Fibroblast of skin of back (primary cell): ENCODE measurements at places on chromosomes 5 and 9.
A peak's percentile ranks its signal among the peaks of the same experiment; 100 is the strongest.

GRCh38 chr5:148957591-148958202 lies 105.2 kb downstream of the SH3TC2 start:
- DNase-seq: peak; percentile 46

DNA sequence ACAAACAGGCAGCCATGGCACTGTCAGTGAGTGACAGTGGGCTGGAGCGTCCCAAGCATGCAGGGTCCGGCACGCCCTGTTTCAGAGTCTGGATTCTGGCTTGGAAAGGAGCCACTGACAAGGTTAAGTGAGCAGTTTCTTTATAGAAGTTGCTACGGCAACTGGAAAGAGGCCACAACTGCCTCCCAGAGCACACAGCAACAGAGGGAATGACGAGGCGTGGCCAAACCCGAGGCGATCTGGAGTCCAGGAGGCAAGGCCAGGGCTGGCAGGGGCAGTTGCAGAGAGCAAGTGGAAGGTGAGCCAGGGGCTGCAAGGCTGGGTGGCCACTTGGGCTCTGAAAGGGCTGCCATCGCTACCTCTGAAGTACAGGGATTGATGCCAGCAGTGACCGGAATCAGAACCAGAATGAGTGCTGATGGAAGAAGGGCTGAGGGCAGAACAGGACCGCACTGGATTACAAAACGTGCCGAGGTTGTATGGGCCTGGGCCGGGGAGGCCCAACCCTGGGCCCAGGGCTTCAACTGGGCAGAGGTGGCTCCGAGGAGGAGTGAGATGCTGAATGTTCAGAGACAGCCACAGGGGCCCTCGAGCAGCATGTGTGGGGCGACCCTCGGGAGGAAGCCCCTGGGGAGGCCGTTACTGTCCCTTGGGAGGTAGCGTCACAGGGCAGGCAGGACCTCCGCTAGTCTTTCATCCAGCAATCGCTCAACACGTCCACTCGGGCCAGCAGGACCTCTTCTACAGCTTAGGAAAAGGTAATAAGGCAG lies 4.6 kb downstream of the MRPL41 start:
- DNase-seq: no peak

DNA sequence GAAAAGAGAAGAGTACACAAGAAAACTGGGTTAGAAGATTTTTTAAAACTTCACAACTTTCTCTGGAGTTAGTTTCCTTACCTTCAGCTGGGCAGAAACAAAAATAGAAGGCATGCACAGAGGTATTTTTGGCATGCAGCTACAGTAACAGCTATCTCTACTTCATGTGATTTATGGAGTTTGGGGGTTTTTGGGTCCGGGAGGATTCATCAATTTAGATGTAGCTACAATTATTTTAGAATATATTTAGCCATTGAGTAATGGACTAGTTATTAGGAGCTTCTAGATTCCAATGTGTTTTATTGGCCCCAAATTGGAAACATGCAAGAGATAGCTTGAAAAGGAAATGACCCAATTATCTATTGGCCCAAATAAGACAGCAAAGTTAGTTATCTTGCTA lies 91.6 kb upstream of the TNFAIP8 start:
- DNase-seq: no peak

DNA sequence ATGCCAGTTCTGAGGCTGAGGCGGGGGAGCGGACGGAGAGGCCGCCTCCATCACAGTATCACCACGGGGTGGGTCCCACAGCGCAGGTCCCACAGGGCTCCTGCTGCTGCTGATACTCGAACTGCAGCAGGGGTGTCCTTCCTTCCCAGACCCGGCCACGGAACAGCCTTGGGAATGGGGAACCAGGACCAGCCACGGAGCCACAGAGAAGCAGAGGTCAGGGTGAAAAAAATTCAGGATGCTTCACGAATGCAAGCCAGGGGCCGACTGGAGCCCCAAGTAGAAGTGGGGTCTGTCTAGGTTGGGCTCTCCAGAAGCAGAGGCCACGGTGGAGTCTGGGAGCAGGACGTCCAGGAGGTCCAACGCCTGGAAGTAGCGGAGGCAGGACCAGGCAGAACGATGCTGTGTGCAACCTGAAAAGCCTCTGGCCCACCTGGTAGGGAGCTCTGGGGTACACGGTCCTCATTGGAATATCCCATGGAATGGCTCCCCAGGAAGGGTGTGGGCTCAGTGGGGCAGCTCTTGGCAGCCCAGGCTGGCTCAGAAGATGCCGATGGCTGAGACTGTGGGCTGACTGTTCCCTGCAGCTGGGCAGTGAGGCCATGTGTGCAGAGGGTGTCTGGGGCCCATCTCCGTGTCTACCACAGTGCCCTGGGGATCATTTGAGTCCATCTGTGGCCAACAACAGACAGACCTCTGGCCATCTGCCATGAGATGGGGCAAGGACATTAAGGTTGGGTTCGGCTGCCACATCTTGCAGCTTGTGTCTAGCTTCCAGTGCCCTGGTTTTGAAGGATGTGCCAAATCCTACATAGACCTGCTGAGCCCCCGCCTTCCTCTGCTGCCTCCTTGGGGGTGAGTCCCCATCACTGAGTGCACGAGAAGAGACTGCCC lies 66.9 kb upstream of the FCN1 start:
- no peak for DNase-seq

DNA sequence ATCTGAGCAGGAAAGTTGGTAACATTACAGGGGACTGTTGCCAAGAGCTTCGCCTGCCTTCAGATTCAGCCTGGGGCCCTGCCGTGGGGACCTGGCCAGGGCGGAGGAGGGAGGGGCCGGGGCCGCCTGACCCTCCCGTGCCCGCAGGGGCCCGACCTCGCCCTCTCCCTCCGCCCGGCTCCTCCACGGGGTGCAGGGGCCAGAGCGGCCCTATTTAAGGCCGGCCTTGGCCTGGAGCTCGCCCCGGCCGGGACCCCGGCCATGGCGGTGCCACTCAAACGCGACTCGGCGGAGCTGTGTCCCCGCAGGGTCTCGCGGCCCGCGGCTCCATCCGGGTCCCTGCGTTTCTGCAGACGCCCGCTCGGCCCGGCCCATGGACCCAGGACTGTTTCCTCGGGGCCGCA lies 757 bp downstream of the TMEM250 start:
- no peak for DNase-seq

- no peak for DNase-seq
Observed at GRCh38 chr9:113462781-113463286, 693 bp upstream of the RGS3 start.

- DNase-seq: no peak
Observed at GRCh38 chr5:123132316-123132715, 43.3 kb downstream of the PRDM6 start.

- DNase-seq: no peak
Observed at GRCh38 chr5:116506488-116506887, 68.1 kb downstream of the SEMA6A start.

DNA sequence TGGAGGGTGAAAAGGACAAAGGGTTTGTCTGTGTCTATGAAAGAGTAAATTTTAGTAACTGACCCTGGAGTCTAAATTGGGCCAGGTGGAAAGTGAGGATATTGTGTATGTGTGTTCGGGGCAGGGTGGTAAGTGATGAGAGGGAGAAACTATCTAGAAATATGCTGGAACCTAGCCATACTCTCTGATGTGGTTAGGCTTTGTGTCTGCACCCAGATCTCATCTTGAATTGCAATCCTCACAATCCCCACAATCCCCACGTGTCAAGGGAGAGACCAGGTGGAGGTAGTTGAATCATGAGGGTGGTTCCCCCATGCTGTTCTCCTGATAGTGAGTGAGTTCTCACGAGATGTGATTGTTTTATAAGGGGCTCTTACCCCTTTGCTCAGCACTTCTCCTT lies 60.6 kb downstream of the COMMD10 start:
- no peak for DNase-seq

DNA sequence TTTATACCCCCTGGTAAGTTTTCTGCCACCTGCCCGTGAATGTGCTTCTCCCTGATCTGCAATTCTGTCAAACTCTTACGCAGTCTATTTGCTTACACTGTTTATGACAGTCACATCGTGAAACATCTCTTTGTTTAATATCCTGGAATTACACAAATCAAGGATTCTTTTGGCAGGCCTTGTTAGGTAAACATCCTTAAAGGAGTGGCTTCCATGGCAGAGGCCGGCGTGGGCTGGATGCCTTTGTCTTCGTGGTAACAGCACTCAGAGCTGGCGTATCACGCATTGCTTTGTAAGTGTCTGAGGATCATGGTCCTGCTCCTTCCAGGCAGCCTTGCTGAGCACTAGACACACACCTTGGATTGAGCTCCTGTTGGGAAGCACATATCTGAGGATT lies 145.7 kb downstream of the IRX1 start:
- DNase-seq: no peak

DNA sequence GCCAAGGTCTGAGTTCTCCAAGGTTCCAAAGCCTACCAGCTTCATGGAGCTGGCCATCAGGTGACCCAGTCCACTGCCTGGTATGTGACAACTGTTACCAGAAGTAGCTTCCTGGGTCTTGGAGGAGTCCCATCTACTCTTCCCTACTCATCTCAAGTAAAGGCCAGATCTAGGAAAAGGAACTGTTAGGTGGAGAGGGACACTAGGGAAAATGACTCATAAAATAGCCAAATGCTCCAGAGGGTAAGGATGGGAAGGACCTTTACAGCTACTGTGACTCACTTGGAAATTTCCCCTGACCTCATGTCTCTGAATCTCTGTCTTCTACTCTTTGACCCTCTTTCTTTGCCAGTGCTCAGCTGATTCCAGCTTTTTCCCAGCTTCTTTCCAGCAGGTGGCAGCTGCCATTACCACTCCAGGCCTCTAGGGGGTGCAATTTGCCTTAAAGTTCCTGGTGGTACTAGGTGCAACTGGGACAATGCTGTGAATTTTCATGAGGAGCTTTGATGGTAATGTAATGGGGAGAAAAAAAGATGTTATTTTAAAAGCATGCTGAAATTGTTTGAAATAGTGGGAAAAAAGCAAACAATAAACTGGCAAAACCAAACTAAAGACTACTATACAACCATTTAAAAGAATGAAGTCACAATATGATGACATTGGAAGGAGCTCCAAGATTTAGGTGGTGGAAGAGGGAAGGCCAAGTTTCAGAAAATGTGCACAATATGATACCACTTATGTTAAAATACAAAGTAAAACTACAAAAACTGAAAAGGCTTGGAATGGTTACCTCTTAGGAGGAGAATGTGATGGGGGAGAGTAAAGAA lies 27.1 kb upstream of the MYORG start:
- peak; percentile 54 for DNase-seq

GRCh38 chr5:113264046-113264445 lies 170.7 kb downstream of the TSSK1B start:
- DNase-seq: no peak

- peak; percentile 17 for DNase-seq
Observed at GRCh38 chr9:38183994-38184568, 115.1 kb upstream of the SHB start.

DNA sequence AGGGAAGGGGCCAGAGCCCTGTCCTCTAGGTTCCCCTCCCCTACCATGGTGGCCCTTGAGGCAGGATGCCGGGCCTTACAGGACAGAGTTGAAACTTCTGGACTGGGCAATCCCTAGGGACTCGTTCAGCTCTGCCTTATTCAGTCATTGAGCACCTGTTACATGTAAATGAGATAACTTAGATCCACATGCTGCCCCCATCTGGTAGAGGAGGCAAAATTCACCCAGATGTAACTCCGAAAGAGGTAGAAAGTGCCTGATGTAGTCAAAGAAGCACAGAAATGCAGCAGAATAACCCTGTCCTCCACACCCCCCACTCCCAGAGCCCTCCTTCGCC lies 1.5 kb downstream of the GGTA1 start:
- DNase-seq: peak; percentile 70

- no peak for DNase-seq
Observed at GRCh38 chr9:136667214-136667939, 4.7 kb downstream of the EGFL7 start.

GRCh38 chr5:14415024-14415697 lies 166.4 kb upstream of the OTULINL start:
- DNase-seq: peak; percentile 56

- DNase-seq: peak; percentile 54
Observed at GRCh38 chr5:124301850-124302249, 444.6 kb downstream of the ZNF608 start.

DNA sequence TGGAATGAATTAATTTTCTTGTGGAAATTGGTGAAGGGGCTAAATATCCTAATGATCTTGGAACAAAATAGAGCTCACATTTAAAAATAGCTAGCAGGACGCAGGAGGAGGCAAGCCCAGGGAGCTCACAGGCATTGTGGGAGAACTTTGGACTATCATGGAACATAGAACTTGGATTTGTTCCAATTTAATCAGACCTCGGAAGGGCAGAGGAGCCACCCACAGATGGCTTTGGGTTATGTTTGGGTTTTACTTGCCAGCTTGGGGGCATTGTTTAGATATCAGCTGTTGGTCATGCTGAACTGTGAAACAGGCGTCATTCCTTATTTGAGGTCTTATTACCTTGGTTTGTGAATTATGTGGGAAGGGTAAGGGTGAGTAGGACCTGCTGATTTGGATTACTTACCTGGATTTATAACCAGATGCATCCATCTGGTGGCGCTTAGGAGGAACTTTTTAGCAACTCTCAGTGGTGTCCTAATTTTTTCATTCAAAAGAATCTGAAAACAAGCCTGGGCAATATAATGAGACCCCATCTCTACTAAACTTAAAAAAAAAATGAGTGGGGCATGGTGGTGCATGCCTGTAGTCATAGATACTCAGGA lies 14.1 kb upstream of the PTGR1 start:
- no peak for DNase-seq

- DNase-seq: peak; percentile 56
Observed at GRCh38 chr5:16568875-16569580, 47.8 kb downstream of the RETREG1 start.

DNA sequence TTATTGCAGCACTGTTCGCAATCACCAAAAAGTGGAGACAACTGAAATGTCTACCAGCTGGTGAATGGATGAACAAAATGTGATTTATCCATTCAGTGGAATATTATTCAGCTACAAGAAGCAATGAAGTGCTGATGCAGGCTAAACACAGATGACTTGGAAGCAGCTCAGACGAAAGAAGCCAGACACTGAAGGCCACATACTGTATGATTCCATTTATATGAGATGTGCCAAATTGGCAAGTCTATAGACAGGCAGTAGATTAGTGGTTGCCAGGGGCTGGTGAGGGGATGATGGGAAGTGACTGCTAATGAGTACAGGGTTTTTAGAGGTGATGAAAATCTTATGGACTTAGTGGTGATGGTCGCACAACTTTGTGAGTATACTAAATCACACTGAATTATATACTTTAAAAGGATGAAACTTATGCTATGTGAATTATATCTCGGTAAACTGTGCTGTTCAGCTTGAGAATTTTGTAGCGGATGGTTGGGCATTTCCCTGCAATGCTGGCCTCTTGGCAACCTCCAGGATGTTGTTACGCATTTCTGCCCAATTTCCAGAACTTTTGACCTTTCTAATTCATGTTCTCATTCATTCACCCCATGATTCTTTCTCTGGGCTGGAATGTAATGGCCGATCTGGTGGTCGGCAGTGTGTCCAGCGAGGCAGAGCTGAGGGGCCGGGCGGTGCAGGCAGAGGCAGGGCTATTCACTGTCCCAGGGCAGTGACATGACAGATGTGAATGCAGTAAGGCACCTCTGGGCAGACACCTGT lies 22.0 kb upstream of the WNK2 start:
- no peak for DNase-seq

GRCh38 chr9:78112004-78112403 lies 80.4 kb upstream of the GNAQ start:
- no peak for DNase-seq

GRCh38 chr9:99011161-99011709 lies 67.5 kb downstream of the COL15A1 start:
- DNase-seq: peak; percentile 57

GRCh38 chr5:105885266-105885665 lies 1785.5 kb downstream of the EFNA5 start:
- DNase-seq: peak; percentile 67
